ENCODE measurements at places on chromosomes 16 and 17.

- no peak for ATAC-seq
Measured at GRCh38 chr16:88016964-88017363, 65.7 kb downstream of the BANP start.

GRCh38 chr17:4161967-4162305, 18.9 kb downstream of the CYB5D2 start:
- no peak for ATAC-seq

GRCh38 chr16:333406-334094, 19.0 kb downstream of the AXIN1 start:
- ATAC-seq: no peak

- ATAC-seq: no peak
Measured at GRCh38 chr17:32542186-32542585, 55.4 kb downstream of the CDK5R1 start.

DNA sequence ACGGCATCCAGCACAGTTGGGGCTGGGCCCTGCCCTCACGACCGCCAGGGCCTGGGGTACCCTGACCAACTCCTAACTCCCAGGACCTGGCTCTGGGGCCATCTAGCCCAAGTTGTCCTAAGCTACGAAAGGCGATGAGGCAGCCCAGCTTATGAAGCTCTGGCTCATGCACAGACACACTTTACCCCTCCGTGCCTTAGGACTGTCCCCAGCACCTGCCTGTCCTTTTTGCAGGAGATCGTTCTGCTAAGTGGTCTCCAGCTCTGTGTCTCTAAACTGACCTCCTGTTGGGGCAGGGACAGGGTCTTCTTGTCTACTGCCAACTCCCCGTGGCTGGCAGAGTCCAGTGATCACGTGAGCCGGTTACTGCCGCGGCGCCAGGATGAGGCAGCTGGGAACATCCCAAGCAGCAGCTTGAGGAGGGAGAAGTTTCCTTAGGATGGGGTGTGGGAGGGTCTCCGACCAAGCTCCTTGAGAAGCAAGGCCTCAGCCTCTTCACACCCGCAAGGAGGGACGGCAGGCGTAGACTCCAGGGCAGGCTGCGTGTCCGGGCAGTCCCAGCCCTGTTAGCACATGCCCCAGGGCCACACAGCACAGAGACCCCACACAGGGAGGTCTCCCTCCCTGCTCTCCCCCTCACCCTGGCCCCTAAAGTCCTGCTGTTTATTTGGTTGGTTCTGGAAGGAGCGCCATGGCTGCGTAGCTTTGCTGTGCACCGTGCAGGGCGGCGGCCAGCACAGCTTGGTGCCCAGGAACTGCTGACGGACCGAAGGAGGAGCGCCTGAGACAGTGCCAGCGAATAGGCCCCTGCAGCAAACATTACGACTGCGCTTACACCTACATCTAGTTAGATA, 16.4 kb upstream of the METRNL start:
- no peak for ATAC-seq

GRCh38 chr17:32773856-32774694, 102.8 kb downstream of the MYO1D start:
- ATAC-seq: no peak

DNA sequence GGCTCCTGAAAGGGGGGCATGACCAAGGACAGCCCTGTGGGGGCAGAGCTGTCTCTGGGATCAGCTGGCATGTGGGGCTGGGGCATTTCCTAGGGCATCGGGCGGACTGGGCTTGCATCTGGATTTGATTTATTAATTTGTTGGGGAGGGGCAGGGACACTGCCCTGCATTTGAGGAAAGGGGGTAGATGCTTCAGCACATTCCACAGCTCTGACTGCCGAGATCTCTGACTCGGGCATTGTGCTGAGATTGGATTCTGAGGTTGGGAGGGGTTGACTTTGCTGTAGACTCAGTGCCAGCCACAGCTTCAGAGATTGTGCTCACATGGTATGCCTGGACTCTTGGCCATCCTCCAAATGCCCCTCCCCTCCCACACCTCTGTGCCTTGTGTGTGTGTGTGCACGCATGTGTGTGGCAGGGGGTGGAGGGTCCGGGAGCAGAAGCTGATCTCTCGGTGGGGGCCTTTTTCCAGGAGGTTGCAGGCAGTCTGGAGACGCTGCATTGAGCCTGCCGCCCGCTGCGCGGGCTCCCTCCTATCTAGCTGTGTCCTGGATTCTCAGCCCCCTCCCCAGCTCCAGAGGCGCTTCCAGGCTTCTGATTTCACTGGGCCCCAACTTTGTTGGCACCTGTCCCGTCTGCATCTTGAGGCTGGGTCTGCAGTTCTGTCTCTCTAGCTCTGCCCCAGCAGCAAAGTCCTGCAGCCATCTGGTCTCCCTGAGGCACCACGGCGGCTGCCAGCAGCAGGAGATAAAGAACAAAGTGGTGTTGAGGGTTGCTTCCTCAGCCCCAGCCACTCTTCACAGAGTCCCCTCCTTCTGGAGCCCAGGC, 14.9 kb downstream of the IGFBP4 start:
- no peak for ATAC-seq

DNA sequence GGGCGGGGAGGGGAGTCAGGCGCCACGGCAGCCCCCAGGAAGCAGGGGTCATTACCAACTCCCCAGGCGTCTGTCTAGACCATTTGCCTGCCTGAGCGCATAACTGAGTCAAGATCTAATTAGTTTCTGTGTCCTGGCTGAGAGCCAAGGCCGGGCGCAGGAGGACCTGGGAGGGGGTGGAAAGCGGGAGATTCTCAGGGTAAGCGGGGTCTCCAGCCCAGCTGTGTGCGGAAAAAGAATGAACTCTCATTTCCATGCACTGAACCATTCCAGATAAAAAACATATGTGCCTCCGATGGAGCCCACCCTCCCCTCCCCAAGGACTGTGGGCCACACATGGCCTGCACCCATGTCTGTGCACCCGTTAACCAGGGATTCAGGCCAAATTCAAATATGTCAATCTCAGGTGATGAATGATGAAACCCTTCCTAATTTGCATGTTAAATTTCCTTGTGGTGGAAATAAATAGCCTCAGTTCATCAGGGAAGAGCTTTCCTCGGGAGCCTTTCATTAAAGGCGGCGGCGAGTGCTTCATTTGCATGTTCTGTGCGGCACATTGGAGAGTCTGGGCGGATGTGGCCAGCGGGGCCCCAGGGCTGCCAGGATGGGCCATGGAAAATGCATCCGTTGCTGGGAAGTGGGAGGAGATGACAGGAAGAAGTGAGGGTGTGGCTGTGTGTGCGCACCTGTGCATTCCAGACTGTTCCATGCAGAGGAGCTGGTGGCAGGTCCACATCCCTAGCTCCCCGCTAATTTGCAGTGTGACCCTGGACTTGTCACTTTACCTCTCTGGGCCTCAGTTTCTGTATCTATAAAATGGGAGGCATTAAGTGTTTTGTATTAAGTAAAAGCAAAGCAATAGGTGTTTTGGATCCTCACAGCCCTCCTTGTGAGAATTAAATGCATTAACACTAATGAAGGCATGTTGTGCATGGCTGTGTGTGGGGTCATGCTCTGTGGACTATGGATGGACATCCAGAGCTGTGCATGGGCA, 151.1 kb downstream of the SDK2 start:
- ATAC-seq: no peak

- no peak for ATAC-seq
Measured at GRCh38 chr17:79515646-79516571, 94.9 kb downstream of the RBFOX3 start.

DNA sequence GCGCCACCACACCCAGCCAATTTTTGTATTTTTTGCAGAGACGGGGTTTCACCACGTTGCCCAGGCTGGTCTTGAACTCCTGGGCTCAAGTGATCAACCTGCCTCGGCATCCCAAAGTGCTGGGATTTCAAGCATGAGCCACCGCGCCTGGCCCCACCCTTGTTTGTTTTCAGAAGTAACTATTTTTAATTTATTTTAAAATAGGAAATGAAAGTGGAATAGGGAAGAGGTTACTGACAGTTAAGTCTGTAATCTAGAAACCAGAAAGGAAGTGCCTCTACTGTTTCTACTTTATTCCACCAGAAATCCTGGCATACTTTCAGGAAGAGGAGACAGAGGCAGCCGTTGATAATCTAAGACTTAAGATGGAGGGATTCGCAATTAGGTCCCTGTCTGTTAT, 225.6 kb downstream of the TANC2 start:
- no peak for ATAC-seq

DNA sequence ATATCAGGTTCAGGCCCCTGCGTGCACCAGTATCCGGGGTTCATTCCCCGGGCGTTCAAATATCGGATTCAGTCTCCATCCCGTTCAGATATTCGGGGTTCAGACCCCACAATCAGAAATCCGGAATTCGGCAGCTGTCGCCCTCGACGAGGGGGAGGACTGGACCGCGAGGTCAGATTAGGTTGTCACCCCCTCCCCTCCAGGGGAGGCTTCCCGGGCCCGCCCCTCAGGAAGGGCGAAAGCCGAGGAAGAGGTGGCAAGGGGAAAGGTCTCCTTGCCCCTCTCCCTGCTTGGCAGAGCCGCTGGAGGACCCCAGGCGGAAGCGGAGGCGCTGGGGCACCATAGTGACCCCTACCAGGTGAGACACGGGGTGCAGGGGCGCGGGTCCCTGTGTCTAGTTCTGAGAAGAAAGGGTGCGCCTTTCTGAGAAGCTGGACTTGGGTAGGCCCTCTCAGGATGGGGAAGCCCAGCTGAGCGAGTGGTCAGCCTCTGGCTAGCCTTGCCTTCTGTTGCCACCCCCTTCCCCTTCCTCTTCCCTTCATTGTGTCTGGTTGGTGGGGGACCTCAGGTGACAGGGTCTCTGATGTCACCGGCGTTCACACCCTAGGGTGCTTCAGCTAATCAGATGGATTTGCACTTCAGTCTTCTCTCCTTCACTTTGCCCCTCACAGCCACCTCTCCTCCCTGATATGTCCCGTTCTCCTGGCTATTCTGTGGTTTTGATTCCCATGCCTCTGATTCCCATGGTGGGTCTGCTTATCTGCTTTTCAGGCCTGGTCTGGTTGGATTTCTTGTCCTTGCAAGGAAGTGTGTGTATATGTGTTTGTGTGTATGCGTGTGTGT, 844 bp downstream of the TAOK2 start:
- no peak for ATAC-seq

- no peak for ATAC-seq
Measured at GRCh38 chr16:27642756-27643155, 92.8 kb downstream of the KATNIP start.

DNA sequence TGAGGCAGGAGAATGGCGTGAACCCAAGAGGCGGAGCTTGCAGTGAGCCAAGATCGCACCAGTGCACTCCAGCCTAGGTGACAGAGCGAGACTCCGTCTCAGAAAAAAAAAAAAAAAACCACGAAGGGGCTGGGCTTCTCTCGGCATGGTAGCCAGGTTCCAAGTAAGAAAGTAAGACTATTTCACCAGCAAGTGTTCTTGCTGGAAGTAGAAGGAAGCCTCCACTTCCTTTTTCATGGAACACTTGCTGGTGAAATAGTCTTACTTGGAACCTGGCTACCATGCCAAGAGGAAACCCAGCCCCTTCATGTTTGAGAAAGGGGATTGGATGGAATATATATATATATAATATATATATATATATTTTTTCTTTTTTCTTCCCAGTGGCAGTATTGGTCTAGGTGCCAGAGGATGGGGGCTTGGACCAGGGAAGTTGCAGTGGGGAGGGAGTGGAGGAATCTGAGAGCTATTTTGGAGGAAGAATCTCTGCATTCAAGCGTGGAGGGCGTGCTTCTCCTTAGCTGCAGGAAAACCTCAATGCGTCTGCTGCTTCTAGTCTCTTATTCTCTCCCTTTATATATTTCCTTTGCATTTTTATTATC, 7.2 kb upstream of the N4BP1 start:
- ATAC-seq: no peak

GRCh38 chr17:80720610-80721577, 176.3 kb downstream of the RPTOR start:
- ATAC-seq: peak; percentile 96

DNA sequence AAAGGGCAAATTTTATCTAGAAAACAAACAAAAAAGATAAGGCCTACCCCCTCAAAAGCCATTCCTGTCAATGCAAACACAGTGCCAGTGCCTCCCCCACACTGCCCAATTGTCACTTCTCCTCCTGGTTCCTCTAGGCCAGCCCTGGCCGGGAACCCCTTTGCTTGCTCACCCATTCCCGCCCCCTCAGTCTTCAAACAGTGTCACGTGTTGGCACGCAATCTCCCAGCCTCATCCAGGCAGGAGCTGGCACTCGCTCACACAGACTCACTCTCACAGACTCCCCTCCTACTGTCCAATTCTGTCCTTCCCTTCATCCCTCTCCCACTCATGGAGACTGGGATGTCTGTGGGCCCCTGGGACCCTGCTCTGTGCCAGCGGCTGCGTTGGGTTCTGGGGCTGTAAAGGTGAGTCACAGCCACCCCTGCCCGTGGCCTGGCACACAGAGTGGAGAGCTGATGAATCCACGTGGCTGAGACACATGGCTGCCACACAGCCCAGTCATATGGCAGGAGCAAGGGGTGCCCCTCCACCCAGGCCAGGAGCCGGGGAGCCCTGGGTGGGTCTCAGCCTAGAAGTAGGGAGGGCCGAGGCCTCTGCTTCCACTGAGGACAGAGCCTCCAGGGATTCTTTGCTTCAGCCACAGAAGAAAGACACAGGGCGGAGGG, 54.8 kb downstream of the VAC14 start:
- ATAC-seq: peak; percentile 69

DNA sequence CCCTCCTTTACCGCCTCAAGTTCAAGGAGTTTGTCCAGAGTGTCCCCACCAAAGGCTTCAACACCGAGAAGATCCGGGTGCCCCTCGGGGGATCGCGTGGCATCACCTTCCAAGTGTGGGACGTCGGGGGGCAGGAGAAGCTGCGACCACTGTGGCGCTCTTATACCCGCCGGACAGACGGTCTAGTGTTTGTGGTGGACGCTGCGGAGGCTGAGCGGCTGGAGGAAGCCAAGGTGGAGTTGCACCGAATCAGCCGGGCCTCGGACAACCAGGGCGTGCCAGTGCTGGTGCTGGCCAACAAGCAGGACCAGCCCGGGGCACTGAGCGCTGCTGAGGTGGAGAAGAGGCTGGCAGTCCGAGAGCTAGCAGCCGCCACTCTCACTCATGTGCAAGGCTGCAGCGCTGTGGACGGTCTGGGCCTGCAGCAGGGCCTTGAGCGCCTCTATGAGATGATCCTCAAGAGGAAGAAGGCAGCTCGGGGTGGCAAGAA, 1.1 kb downstream of the ARL4D start:
- ATAC-seq: no peak

DNA sequence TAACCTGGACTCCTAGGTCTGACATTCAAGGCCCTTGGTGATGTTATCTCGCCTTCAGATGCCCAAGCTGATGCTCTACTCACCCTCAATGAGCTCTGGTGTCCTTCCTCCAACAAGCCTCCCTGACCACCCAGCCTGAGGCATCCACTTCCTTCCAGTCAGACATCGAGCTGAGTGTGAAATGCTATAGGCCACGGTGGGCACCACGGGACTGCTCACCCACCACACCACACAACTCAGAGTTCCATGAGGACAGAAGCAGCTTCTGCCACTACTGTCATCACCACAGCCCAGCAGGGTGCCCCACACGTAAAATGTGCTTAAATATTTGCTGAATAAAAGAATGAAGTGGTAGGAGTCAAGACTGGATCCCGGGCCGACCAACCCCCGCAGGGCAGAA, 12.0 kb downstream of the CREBBP start:
- no peak for ATAC-seq

- no peak for ATAC-seq
Measured at GRCh38 chr17:29135464-29135863, 44.7 kb downstream of the MYO18A start.

- ATAC-seq: no peak
Measured at GRCh38 chr17:12579288-12579687, 86.4 kb upstream of the MYOCD start.

- ATAC-seq: no peak
Measured at GRCh38 chr17:78046923-78047322, 81.6 kb downstream of the TMC6 start.
